ENCODE measurements at places on chromosomes 5 and 9. TPM values are rescaled to one million over a fixed set of nuclear protein-coding genes. Genes with fewer than 3 reads are reported as not detected.

DNA sequence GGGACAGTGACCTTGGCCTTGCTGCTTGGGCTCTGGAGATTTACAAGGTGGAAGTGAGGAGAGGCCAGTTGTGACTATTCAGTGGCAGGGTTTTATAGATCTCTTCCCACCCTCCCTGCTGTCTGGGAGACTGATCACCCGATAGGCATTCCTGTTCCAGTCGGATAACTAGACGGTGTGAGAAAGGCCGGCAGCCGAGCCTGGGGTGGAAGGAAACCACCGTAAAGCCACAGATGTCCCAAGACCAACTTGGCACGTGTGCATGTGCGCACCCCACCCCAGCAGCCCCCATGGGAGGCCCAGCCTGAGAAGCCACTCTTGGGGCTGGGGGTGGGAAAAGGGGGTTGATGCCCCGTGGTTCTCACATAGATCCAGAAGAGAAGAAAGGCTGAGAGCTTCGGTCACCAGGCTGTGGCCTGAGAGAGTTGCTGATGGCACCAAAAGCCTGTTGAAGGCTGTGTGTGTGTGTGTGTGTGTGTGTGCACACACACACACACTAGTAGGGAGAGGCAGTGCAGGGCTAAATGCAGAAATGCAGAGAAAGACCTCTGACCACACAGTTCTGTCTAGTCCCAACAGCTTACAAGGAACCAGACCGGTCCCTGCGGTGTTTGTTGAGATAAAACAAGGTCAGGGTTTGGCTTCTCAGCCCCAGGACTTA, 225.8 kb downstream of the FANCC start:
- no peak for DNase-seq

The PTPRD gene
- total RNA-seq, result 4.1 TPM

The TMEM171 gene
- not detected for total RNA-seq

DNA sequence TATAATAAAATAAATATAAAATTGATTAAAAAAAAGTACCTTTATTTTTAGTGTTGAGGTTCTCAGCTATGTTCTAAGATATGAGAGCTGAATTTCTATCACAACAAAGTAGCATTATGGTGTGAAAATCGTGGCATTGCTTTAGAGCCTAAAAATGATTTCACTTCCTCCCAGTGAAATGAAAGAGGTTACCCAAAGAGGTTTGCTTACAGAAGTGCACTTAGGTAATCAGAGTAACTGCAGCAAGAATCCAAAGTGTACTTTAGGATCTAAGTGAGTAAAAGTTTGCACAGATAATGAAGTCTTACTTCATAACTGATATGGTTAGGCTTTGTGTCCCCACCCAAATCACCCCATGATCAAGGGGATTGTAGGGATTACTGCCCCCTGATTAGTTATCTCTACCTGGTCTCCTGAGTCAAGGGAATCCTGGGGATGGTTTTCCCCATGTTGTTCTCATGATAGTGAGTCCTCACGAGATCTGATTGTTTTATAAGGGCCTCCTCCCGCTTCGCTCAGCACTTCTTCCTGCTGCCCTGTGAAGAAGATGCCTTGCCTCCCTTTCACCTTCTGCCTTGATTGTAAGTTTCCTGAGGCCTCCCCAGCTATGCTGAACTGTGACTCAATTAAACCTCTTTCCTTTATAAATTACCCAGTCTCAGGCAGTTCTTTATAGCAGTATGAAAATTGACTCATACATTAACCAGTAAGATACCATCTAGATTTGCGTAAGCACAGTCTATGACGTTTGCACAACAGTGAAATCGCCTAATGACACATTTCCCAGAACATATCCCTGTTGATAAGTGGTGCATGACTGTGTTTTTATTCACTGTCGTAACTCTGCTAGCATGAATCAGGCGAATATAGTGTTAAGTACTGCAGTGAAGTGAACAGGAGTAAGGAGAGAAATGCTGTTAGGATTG, 40.3 kb upstream of the LRRC70 start:
- no peak for DNase-seq

DNA sequence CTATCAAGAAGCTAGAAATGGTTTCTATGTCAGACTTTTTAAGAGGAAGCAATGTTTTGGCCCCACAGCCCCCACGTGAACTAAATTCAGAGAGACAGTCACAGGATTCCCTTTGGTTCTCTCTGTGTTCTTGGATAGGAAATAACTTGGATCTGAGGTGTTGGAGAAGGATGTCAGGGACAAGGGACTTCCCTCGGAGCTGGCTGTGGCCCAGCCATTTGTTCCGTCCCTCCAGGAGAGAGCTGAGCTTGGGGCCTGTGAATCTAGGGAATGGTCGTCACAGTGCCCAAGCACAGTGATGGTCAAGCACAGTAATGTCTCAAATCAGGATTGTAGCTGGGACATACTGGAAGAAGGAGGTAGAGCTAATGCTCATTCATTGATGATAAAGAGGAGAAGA, 2.0 kb downstream of the C7 start:
- no peak for DNase-seq

DNA sequence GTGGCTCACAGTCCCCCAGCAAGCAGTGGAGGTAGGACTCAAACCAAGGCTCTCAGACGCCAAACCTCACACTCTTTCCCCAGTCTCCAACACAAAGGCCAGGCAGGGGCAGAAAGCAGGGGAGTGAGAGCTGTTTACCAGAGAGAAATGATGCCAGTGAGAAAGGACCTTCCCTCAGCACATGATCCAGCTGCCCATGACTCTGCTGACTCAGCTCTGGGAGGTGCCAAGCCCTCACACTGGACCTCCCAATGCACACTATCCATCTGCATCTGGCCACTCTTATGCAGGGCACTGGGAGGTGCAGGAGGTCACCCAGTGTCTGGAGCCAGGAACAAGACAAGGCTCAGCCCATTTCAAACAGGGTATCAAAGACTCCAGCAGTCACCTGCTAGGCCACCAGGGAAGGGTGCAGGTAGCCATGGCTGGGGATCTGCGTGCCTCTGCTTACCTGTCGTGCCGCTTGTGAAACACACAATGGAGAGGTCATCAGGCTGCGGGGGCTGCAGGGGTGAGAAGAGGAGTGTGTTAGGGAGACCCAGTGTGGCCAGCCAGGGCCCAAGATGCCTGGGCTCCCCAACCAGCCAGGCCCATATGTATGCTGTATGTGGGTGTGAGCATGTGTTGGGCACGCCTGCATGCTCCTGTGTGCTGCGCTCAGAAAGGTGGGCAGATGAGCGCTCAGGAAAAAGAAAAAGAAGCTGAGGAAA, 26.3 kb downstream of the ACSL6 start:
- no peak for DNase-seq

The FABP6 gene
- total RNA-seq, result not detected

- DNase-seq, result no peak
Observed at GRCh38 chr5:115295777-115296123, 704 bp downstream of the CCDC112 start.

DNA sequence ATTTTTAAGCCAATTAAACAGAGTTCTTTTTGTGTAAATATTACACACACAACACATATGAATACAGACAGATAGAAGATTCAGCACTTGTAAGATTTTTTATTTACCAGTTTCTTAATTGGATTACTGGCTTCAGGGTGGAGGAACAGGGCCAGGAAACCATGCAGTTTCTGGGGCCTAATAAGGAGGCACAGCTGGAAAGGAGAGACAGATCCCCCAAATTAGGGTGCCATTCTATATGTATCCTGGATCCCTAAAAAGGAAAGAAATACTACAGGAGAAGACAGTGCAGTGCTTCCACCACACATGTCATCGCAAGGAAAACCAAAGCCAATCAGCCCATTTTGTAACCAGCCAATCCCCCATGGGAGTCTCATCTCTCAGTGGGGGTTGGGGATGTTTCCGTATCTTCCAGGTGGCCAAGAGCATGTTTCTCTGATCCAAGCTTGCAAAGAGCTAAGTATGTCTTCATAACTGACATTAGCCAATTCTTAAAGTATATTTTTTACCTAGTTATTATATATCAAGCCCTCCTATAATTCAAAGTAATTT, 15.8 kb upstream of the ABO start:
- DNase-seq, result peak; percentile 83

GRCh38 chr9:103304797-103305196, 309.7 kb downstream of the CYLC2 start:
- DNase-seq, result no peak

GRCh38 chr9:89654025-89654662, 49.3 kb downstream of the GADD45G start:
- DNase-seq, result no peak

GRCh38 chr9:86713970-86714369, 233.3 kb downstream of the GAS1 start:
- peak; percentile 31 for DNase-seq

The F2RL1 gene
- total RNA-seq, result 0.26 TPM

DNA sequence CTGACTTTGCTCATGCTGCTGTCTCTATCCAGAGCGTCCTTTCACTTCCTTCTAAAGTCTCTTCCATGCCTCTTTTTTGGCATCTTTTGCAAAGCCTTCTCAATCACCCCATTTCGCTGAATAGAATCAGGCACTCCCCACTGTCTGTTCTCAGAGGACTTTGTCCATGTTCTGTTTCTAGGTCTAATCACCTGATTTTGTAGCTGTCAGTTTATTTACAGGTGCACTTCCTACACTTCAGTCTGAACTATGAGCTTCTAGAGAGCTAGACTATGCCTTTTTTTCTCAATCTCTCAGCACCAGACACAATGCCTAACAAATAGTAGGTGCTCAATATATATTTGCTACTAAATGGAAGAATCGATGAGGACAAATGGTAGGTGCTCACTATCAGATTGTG, 29.9 kb downstream of the TLR4 start:
- DNase-seq, result no peak

DNA sequence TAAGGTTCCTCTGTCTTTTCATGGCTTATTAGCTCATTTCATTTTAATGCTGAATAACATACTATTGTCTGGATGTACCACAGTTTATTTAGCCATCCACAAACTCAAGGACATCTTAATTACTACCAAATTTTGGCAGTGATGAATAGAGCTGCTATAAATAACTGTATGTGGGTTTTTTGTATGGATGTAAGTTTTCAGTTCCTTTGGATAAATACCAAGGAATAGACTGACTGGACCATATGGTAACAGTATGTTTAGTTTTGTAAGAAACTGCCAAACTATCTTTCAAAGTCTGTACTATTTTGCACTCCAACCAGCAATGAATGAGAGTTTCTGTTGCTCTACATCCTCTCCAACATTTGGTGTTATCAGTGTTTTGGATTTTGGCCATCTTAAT, 38.7 kb downstream of the SCAMP1 start:
- DNase-seq, result no peak

The S100Z gene
- not detected for total RNA-seq

The SLC27A6 gene
- total RNA-seq, result 77.1 TPM

The EFNA5 gene
- 2.8 TPM for total RNA-seq

DNA sequence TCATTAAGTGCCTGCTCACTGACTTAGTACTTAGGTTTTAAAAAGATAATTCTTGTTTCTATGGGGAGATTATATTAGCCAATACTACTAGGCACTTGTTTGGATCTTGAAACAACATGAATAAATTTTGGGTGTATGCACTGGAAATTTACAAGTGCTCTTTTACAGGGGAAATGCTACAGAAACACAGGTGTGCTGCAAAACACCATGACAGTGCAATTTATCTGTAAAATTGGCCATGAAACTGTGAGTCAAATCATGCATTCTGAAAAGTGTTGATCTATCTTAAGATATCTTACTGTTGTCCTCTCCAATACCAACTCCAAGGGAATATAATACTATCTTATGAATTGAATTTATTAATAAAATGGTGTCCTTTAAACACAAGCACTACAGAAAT, 12.1 kb upstream of the PCDHB1 start:
- DNase-seq, result no peak

DNA sequence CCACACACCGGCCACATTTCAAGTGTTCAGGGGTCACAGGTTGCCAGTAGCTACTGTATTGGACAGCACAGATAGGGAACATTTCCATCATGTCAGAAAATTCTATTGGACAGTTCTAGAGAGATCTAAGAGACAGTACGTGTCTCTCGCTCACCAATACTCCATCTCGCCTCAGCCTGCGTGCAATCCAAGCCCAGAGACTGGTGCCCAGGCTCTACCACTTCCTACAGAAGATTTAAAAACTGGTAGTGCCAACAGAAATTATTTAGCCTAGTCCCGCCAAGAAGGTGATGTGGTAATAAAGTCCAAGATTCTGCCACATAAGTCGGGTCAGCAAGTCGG, 390 bp upstream of the SNX2 start:
- DNase-seq, result no peak

DNA sequence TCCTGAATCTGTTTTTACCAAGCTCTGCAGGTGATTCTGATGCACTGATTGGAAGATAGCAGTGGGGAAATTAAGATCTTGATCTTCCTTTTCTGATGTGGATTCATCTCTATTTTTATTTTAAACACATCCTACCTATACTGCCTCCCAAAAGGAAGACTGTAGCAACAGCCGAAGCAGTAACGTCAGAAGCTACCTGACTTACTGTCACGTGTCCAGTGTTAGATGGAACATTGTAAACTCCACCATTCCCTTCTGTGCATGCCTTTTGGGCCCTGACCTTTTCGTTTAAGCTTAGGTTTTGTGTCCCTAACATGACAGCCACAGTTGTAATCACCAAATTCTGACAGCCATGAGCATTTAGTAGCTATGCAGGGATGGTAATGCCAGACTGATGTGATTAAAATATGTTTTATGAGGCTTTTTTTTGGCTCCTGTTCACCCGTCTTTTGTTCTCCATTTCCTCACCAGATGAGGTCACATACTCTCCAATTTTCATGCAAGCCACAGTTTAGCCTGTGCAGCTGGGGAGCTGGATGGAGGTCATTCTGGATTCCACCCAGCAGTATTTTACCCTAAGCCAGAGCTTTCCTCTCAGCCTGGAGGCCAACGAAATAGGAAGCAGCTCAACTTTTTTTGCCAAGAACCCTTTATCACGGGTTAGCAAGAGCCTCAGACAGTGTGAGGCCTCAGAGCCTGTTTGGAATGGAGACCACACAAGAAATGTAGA, 15.6 kb upstream of the FOXD1 start:
- peak; percentile 89 for DNase-seq

- DNase-seq, result no peak
Observed at GRCh38 chr5:138177941-138178515, 402 bp downstream of the BRD8 start.

The RGS14 gene
- 18.3 TPM for total RNA-seq

DNA sequence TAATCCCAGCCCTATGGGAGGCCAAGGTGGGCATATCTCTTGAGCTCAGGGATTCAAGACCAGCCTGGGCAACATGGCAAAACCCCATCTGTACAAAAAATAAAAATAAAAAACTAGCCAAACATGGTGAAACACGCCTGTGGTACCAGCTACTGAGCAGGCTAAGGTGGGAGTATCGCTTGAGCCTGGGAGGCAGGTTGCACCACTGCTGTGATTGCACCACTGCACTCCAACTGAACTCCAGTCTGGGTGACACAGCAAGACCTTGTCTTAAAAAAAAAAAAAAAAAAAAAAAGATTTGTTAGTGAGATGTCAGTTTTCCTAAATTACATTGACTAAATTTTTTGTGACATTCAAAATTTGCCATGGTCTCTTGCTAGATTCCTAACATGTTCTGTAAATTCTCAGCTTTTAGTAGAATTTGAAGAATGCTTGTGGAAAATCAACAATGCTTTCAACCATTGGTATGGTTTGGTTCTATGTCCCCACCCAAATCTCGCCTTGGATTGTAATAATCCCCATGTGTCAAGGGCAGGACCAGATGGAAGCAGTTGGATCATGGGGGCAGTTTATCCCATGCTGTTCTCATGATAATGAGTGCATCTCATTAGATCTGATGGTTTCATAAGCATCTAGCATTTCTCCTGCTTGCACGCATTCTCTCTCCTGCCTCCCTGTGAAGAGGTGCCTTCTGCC, 236.1 kb downstream of the ARRDC3 start:
- no peak for DNase-seq

The PKD2L2 gene
- total RNA-seq, result not detected

GRCh38 chr5:69074664-69075521, 18.9 kb upstream of the SLC30A5 start:
- no peak for DNase-seq

The GRIA1 gene
- total RNA-seq, result 1.0 TPM

The MYOT gene
- total RNA-seq, result 33.6 TPM
